A549 (cell line): ENCODE measurements at places on chromosomes 5 and 9. TPM values are rescaled to one million over a fixed set of nuclear protein-coding genes. Genes with fewer than 3 reads are reported as not detected.

NMUR2 gene
- polyA plus RNA-seq: not detected in 3 replicates

CCDC187 gene
- polyA plus RNA-seq: 0.03 TPM in 1 of 3 replicates, not detected in the others

PTRH1 gene
- polyA plus RNA-seq: 9.9 to 12.6 TPM (median 11.4 TPM) in 3 replicates

DNA sequence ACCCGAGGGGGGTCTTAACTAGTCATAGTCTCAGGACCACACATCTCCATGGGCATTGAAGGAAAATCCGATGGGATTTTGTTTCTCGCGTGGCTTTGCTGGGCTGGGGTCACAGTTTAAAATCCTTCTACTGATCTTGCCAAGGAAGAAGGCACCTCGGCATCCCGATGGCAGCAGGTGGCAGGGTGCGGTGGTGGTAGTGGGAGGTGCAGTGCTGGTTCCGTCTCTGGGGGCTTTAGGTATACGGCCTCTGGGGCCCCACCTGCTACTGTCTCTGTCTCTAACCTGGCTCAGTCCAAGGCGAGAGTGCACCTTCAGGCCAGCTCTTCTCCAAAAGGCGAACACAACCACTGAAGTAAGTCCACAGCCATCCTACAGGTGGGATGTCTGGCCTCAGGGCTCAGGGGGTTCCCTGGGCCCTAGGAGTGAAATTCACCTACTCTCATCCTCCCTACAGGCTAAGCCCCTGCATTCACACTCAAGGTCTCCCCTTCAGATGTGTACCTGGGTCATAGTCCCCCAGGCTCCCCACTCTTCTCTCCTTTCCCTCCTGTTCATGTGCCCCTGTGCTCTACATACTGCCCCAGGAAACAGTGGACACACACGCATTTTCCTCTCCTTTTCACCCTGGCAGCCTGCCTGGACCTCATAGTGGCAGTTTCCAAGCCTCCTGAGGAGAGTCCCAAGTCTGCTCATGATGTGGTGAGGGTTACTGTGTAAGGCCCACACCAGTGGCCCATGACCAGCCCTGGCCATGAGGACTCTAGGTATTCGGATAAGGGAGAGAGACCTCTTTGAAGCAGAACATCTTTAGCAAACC is 736 bp upstream of the FCN2 start:
- no peak for DNase-seq

- no peak for DNase-seq
Measured at GRCh38 chr9:127423476-127423933, 677 bp upstream of the ZNF79 start.

DNA sequence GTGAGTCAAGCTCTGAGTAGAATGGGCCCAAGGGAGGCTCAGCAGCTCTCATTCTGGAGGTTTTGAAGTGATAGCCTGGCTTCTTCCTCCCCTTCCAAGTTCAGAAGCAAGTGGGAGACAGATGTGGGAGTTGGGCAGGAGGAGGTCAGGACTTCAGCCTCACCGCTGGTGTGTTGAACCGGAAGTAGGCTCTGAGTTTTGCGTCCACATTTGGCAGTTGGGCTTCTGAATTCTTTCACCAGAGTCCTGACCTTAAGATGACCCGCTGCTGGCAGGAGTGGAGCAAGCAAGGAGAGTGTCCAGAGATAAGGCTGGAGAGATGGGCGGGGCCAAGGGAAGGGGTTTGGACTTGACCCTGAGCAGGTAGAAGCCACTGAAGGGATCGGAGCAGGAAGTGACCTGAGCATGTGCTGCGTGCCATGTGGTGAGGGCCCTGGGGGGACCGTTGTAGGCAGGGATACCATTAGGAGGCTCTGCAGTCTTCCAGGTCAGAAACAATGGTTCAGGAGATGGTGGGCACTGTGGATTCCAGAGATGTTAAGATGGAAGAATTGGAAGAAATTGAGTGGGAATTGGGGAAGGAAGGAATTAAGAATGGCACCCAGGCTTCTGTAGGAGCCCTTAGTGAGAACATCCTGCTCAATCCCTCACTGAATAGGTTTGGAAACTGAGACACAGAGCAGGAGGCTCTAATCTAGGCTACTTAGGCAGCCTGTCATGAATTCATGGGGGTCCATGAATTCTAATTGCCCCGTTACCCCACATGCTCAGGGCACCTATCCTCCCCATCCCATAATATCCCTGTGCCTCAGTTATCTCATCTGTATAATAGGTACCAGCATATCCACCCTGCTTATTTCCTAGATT is 25.9 kb downstream of the GALNT12 start:
- no peak for DNase-seq

- no peak for DNase-seq
Measured at GRCh38 chr5:776862-777711, 7.4 kb downstream of the ZDHHC11B start.

GRCh38 chr5:73301208-73301901 is 128.4 kb downstream of the TMEM174 start:
- DNase-seq: no peak

GRCh38 chr5:141767671-141768070 is 85.6 kb upstream of the ARAP3 start:
- DNase-seq: no peak

GRCh38 chr5:175920231-175920811 is 47.8 kb downstream of the THOC3 start:
- no peak for DNase-seq

- DNase-seq: no peak
Measured at GRCh38 chr5:107331882-107332281, 338.9 kb downstream of the EFNA5 start.

GRCh38 chr5:152218694-152219093 is 186.4 kb downstream of the NMUR2 start:
- no peak for DNase-seq

DNA sequence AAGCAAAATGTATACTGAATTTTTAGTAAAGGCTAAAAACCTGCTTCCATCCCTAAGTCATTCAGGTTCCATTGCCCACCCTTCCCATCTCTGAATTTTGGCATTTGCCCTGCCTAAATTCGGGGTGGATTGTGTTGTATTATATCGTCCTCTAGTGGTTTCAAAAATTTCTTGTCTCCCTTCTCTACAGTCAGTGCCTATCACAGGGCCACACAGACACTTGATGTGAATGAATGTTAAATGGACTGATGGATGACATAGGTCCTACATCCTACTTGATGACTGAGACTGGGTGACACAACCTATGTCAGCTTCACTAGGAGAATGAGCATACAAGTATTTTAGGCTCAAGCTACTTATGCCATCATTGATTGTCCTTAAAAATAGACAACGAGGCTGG is 45.6 kb upstream of the SLC30A5 start:
- no peak for DNase-seq

GRCh38 chr9:110942522-110942921 is 95.7 kb downstream of the LPAR1 start:
- no peak for DNase-seq

DNA sequence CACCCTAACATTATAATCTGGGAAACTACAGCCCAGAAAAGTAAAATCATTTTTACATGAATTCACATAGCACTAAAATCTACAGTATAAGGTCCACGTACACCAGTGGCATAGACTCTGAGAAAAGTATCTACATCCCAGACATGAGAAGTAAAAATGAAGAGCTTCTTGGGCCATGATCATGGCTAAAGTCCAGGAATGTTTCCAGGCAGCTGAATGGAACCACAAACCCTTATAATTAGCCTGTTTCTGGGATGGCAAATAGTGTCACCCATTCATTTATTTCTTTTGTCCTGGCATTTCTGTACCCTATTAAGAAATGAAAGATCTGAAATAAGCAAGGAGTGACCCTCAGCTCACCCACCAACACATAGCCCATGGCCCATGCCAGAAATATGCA is 217.9 kb downstream of the SPOCK1 start:
- no peak for DNase-seq

- peak; percentile 35 for DNase-seq
Measured at GRCh38 chr9:110048976-110049698, 158.8 kb downstream of the C9orf152 start.

- DNase-seq: no peak
Measured at GRCh38 chr5:79107020-79107796, 4.4 kb upstream of the BHMT start.

DNA sequence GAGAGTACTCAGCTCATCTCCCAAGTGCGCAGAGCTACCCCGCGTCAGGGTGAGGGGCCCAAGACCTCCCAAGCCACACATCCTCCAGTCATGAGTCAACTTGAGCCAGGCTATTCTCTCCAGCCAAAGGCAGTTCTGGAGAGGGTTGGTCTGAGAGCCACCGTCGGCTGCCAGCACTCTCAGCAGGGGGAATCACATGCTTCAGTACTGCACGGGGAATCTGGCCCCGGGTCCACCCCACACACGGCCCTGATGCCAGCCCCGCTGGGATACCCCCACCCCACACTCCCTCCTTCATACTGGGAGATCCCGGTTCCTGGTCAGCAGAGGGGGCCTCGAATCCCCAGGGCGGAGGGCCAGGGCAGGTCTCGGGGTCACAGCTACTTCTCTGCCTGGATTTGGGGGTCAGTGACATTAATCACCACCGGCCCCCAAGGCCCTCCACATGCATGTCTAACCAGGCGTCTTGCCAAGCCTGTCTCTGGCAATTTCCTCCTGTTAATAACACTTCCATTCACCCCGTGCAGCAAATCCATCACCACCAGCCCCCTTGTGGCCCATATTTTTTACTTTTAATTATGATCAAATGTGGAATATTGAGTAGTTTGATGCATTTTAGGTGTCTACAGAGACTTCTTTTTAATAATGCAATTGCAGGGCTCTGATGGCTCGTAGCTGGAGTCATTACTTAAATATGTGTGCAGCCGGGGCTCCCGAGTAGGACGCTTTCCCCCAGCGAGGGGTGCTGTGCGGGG is 102.9 kb upstream of the PPP1R26 start:
- no peak for DNase-seq
